Liver (tissue), 10 donors: ENCODE measurements at places on chromosomes 2 and 18. TPM values are rescaled to one million over a fixed set of nuclear protein-coding genes. Genes with fewer than 3 reads are reported as not detected.
A peak's percentile ranks its signal among the peaks of the same experiment; 100 is the strongest.

IL1A gene
- total RNA-seq: not detected

- no peak for DNase-seq
Observed at GRCh38 chr2:217836901-217837491, 165.8 kb downstream of the TNS1 start.

DNA sequence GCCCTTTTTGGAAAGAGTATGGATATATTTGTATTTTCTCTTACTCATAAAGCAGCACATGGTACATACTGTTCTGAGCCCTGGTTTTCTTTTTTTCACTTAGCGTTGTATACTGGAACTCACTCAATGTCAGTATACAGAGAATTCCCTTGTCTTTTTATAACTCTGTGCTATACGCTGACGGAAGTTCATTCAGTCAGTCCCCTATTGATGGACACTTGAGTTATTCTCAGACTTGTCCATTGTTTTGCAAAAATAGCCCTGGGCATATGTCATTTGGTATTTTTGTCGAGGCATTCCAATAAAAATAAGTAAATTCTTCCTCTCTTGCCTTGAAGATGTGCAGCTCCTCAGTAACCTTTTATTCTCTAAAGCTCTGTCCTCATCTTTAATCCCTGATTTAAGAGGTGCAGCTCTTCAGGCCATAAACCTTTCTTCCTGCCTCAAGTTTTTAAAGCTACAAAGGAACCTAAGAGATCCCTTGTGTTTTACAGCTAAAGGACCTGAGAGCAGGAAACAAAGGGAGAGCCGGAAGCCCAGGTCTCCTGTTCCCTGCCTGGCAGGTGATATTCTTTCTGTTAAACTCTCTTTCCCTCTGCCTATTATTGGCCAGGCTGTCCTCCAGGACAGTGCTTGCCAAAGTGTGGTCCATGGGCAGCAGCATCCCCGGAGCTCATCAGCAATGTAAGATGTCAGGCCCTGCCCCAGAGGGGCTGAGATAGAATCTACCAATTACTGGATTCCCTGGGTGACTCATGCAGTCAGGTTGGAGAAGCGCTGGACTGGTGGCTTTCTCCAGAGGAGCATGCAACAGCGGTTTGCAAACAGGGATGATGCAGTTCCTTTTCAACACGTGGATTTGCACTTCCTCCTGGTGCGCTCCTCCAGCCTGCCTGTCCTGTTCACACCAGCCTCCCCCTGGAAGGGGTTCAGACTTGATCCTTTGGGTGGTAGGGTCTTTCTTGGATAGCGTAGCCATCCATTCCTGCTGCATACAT lies 158.0 kb downstream of the NEDD4L start:
- DNase-seq: no peak

GRCh38 chr18:41954827-41955613 lies at the start of gene PIK3C3:
Gene PIK3C3, plus strand, starts transcription at chr18:41955234. Its CDS starts 58 bp downstream, at chr18:41955292.
- peak; percentile 95 for DNase-seq

DNA sequence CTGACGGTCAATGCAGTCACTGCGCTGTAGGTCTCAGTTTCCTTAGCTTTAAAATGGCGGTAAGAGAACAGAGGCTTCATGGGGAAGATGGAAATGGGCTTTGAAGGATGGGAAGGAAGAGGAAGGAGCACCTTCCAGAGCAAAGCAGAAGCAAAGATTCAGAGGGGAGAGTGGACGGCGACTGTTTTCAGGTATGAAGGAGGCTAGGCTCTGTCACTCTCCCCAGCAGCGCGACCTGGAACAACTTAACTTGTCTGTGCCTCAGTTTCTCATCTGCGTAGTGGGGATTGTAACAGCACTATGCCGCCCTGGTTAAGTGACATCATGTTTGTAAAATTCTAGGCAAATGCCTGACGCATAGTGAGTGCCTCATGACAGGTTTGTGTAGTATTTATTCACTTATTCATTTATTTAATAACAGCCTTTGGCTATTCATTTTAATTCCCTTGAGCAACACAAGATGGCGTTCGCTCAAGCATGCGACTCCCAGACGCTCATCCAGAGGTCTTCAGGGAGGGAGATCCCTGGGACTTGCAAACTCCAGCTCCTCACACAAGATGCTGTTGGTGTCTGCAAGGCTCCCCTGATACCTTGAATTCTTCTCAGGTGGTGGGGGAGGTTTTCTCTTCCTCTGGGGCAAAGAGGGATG lies 336.3 kb downstream of the DYSF start:
- DNase-seq: no peak

DNA sequence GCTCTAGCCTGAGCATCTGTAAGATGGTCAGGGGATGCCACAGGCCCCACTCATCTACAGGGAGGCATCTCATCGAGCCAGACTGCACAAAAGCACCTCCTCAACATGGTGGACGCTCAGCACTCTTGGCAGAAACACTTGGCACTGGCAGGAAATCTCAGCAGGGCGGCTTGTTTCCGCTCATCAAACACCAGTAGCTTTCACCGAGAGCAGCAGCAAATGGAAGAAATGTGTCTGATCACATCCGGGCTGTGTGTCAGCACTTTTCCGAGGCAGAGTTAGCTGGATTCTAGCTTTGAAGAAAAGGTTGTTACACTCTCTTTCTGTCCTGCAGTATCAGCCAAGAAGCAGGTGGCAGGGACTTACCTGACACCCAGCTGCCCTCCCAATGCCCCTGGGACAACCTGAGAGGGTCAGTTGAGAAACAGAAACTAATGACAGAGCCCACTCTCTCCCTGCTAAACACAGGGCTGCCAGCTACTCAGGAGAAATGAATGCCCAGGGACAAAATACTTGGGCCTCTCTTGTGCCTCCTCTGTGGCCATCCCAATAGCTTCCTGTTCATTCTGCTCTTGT lies 68.9 kb upstream of the FZD7 start:
- no peak for DNase-seq
